ENCODE measurements at places on chromosomes 5 and 9. TPM values are rescaled to one million over a fixed set of nuclear protein-coding genes. Genes with fewer than 3 reads are reported as not detected.

Gene KLF9
- 23.2 TPM for total RNA-seq

Gene GABRB2
- not detected for total RNA-seq

Gene FASTKD3
- total RNA-seq, result 9.1 TPM

Gene GRM6
- total RNA-seq, result not detected

Gene PRLR
- total RNA-seq, result not detected

Gene WDR55
- total RNA-seq, result 28.2 TPM

Gene ABCA2
- 5.0 TPM for total RNA-seq

Gene ZBTB26
- 2.0 TPM for total RNA-seq

Gene PCDHA3
- total RNA-seq, result 0.20 TPM

Gene CCL27
- total RNA-seq, result not detected

Gene RMRP
- total RNA-seq, result 328,792 TPM

Gene TRPM3
- 0.40 TPM for total RNA-seq

Measured in lung microvascular endothelial cell (primary cell).